Activated CD8-positive, alpha-beta memory T cell treated with anti-CD3 and anti-CD28 coated beads, Interleukin-2, amount 50 U/mL, for 4 hours (primary cell): ENCODE measurements at places on chromosomes 2 and 18.

DNA sequence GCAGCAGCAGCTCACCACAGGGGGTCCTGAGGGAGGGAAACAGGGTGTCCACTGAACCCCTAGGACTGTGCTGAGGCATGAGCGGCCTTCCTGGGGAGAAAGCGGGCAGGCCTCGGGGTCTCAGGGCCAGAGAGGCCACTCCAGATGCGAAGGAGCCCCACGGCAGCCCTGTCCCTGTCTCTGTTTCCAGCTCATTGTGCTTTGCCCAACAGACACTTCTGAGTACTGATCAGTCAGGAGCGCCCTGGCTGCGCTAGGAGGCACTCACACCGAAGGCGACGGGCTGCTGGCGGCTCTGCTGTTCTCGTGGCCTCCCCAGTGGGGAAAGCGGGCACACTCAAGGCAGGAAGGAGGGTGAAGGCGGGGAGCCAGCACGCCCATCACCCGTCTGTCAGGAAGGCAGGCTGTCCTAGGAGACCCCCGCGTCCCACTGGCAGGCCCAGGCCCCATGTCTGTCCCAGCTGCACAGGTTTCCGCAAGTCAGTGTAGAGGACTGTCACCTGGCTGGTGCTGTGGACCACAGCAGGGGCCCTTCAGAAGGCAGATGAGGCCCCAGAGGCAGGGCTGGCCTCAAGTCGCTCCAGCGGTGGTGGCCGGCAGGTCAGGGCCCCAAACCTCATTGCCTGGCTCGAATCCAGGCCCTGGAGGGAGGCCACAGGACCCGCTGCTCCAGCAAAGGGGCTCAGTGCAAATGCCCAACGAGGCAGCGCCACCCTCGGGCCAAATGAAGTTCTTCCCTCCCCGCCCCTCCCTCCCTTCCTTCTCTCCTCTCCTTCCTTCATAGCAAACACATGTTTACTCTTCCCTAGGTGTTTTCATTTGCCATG lies 6.8 kb downstream of the ESPNL start:
- peak; percentile 3 for DNase-seq

- DNase-seq = peak; percentile 44
Observed at GRCh38 chr2:73970850-73971471, 13.7 kb upstream of the TET3 start.

- no peak for DNase-seq
Observed at GRCh38 chr2:190755772-190756415, 107.0 kb downstream of the NAB1 start.

DNA sequence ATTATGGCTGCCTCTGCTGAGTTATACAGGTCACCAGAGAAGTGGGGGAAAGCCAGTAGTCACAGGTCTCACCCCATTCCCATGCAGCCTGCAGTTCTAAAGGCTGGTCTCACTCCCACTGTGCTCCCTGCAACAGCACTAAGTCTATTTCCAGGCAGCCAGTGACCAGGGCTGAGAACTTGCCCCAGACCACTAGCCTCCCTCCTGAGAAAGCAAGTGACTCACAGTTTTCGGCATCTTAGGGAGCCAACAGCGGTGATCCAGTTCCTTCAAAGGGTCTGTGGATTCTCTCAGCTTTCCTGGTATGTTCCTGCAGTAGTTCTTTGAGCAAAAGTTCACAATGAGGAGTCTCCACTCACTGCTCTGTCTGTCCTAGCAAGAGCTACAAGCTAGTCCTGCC lies 329.6 kb upstream of the MAP2 start:
- DNase-seq = no peak

DNA sequence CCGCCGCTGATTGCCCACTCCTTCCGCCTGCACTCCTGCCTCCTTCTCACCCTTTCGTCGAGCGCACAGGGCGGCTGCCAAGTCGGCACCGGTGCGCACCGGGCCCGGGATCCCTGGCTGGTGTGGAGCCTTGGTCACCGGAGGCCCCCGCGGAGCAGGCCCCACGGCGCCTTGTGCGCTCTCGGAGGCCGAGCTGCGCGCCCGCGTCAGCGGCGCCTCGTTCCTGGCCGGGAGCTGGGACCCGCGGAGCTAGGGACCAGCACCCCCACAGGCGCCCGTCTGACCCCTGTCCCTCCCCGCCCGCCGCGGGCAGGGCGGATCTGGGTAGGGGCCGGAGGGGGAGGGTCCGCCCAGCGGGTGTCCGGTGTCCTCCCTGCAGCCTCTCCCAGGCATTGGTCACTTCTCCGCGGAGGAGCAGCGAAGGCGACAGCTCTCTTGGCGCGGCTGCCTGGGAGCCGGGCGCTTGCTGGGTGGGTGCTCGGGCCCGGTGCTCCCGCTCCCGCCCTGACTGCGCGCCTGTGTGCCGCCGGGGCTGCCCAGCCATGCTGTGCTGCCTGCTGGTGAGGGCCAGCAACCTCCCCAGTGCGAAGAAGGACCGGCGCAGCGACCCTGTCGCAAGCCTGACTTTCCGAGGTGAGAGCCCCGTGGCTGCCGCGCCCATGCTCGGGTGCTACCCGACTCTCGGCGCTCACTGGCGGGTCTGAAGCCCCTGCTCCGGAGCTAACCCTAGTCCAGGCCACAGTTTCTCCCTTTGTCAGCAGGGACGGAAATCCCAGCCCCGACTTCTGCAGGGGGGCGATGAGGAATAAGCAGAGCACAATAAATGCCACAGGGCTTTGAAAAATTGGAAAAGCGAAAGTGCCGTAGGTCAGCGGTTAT lies 13.2 kb downstream of the DYSF start:
- DNase-seq = no peak

DNA sequence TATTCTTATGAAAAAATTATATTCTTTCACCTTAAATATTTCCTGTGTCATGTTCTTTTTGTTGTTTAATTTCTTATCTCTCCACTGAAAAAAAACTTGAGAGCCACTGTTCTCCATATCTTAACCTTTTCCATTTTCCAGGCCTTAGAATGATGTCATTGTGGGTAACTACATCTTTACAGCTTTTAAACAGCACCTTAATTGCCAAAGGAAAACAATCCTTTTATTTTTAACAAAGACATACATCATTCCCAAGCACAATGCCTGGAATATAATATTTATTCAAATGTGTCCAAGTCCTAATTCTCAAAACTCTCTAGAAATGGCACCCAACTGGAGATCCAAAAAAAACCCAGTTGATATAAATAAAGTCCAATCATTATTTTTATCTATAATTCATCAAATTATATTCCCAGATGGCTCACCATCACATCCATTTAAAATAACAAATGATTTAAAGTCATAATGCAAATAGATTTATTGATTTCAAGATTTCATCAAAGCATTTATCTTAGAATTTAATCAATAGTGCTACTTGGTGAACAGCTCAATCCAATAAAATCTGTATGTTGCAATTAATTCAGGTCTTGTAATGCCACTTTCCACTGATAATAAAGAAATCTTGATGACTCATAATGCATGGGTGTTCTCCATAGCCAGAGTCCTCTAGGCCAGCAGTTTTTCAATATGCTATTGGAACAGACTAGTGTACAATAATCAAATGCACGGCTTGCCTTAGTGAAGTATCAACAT lies 107.1 kb upstream of the MAPRE2 start:
- no peak for DNase-seq

DNA sequence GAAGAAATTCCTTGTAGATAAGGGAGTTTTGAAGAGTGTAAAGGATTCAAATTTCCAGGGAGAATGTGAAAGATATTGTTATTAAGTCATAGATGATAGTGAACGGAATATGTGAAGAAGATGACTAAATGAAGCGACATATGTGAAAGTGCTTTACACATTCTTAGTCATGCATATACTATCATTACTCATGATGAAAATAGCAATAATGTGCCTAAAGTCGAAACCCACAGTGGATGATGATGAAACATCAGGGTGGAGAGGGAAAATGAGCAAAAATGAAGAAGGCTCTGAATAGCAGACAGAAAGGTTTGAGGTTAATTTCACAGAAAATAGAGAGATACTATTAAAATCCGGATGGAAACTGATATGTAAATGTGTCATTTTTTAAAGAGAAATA lies 1237.1 kb downstream of the LRP1B start:
- no peak for DNase-seq

DNA sequence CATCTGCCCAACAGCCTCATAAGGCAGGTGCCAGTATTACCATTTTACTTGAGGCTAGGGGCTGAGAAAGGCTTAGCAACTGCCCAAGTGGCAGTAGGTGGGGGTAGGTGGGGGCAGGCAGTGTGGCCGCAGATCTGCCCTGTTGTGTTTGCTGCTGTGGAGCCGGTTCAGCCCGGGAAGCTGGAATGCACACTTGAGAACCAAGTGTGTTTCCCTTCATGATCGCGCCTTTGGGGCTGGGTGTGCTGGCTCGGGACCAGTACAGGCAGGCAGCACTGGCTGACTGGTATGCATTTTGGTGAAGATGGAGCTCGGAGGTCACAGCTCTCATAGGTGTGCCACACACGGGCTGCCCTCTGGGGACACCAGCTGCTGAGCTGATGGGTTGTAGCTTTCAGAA lies 85.1 kb downstream of the CABLES1 start:
- DNase-seq = no peak

DNA sequence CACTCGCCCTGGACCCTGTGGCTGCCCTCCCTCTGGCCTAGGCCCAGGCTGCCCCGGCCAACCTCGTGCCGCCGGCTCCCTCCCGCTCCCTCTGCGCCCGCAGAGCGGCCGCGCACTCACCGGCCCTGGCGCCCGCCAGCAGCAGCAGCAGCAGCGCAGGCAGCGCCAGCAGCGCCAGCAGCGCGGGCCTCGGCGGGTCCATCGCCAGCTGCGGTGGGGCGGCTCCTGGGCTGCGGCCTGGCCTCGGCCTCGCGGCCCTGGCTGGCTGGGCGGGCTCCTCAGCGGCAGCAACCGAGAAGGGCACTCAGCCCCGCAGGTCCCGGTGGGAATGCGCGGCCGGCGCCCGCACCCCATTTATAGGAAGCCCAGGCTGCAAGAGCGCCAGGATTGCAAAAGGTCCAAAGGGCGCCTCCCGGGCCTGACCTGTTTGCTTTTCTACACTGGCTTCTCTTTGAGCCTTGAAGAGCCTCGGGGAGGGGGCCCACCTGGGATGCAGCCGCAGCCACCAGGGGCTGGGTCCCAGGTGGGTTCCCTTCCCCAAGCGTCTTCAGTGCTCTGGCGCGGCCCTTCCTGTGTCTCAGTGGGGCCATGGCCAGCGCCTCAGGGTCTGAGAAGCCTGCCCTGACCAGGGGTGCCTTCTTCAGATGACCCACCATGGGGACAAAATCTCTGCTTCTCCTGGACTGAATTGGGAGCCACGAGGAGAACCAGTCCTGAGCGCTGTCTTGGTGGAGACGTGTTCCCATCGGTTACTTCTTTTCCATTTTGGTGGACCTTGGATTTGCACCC lies at the start of gene APOB:
Gene APOB (minus strand): TSS at position 330 of the 789 bp plus-strand sequence. CDS start 128 bp downstream, at position 202.
- DNase-seq = no peak

GRCh38 chr2:71530641-71531332 lies 77.4 kb downstream of the DYSF start:
- DNase-seq = no peak

DNA sequence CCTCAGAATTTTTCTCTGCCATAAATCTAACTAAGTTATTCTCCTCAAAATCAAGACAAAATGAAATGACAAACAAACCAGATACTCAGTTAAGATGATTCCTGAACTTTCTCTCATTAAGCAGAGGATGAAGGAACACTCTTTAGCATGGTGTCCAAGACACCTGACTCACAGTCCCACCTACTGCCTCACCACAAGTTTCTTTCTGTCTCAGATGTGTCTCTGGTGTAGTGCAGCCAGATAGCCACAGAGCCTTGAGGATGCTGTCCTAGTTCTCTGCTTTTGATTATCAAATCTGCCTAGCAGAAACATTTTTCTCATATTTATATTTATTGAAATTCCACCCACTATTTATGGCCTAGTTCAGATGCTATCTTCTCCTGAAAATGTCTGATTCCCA lies 103.6 kb upstream of the TMEM200C start:
- no peak for DNase-seq

GRCh38 chr2:105794926-105795574 lies 50.3 kb downstream of the NCK2 start:
- no peak for DNase-seq

- no peak for DNase-seq
Observed at GRCh38 chr2:207930747-207931146, 94.6 kb downstream of the PLEKHM3 start.

- no peak for DNase-seq
Observed at GRCh38 chr2:144587306-144587705, 67.4 kb upstream of the ZEB2 start.

DNA sequence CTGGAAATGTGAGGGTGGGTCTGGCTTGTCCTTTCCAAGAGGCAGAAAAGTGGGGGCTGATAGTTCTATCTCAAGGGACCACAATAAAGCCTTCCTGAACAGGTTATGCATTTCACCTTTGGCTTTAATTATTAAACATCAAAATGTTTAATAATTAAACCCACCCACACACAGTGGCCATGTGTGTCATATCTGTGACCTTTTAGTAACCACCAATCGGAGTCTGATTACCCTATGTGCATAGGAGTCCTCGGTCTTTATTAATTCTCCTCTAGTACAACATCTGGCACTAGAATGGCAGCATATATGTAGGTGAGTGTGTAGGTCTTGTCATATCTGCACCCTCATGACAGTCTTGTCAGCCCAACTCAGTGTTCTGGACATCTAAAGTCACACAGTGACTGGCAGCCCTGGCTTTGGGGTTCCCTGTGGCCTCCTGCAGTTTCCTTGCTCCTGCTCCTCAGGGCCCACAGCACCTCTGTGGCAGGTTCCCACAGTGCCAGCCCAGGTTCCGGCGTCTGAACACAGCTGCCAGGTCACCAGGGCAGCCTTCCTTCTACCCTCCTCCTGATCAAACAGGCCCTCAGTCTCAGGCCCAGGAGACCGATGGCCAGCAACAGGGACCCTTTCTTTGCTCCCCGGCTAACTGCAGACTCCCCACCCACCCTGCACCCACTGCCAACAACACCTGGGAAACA lies 100.9 kb downstream of the MTCL1 start:
- no peak for DNase-seq

DNA sequence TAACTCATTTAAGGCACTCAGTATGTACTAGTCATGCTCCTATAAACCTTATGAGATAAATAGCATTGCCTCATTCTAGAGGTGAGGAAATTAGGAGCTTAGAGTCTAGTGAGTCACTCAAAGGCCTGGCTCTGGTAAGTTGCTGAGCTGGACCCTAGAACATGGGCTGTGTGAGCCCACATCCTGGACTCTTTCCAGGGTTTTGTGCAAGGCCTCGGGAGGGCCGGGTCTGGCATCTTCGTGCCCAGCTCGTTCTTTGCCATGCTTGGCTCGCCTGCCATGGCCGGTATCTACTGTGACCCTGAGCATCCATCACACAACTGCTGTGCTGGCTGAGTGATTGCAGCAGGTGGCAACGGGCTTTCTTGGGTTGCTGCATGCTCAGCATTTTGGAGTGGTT lies 168.0 kb downstream of the LPIN1 start:
- DNase-seq = no peak

- DNase-seq = no peak
Observed at GRCh38 chr18:37254236-37254754, 311.3 kb downstream of the CELF4 start.
